ENCODE measurements at places on chromosomes 4 and X. TPM values are rescaled to one million over a fixed set of nuclear protein-coding genes. Genes with fewer than 3 reads are reported as not detected.
A peak's percentile ranks its signal among the peaks of the same experiment; 100 is the strongest.

Gene ARSJ
- 11.6 TPM for total RNA-seq

Gene RAB33A
- 0.39 TPM for total RNA-seq

Gene SLAIN2
- 58.0 TPM for total RNA-seq

Gene CFAP47
- 0.10 TPM for total RNA-seq

Gene ADH1A
- not detected for total RNA-seq

Gene MGST2
- total RNA-seq: 27.8 TPM

Gene F11
- total RNA-seq: not detected

DNA sequence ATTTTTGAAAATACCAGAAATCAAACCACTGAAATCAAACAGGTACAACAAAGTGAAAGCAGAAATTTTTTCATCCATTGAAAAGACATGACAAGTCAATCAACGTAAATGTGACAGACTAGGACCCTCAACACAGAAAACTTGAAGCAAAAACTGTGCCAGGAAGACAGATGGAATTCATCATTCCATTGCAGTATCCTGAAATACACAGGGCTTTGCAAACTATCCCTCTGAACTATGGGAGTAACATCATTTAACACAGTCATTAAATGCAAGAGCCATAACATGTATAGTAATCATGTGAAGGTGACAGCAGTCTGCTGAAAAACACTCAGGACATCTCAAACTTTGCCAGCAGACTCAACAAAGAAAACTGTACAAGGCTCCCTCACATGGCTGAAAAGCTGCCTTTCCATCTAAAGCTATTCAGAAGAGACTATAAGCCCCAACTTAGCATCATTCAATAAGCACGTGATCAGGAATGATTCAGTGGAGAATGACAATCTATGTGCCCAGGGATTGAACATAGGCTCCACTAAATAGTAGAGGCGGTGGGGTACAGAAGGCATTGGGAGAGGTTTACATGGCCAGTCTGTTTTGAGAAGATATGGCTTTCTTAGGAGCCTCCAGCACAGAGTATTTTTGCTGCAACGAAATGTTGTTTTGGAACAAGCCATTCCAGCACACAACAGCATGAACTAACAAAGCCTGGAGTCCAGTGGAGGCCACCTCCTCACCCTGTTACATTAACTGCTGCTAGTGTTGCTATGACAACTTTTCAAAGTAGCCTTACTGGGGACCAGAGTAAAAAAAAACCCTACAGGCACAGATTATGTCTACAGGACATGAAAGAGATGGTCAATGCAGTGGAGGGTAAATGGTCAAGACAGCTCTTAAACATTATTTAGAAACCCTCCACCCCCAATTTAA, 274.5 kb upstream of the NOCT start:
- peak; percentile 29 for DNase-seq

DNA sequence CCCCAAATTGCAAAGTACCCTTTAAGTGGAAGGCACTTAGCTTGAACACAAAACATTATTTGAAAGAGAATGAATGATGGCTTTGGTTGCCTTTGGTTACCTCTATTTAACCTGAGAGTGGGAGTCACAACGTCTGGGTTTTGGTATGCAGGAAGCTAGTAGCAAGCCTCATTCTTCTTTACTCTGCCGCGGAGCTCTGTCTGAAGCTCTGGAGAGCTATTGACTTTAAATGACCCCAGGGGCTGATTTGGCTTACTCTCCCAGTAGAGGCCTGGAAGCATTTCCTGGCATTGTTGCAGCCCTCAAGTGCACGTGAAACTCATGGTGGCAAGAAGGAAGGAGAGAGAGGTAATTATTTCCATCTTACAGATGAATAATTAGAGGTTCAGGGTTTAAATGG, 81.8 kb upstream of the MAGEA4 start:
- no peak for DNase-seq

GRCh38 chr4:1207603-1208265, 35.4 kb upstream of the SPON2 start:
- peak; percentile 61 for DNase-seq

- DNase-seq: peak; percentile 1
These were observed 14.3 kb downstream of the CBR4 start for GRCh38 chr4:168995537-168996295.

- no peak for DNase-seq
These were observed 1.5 kb downstream of the QRFPR start for GRCh38 chr4:121379276-121379675.

- no peak for DNase-seq
These were observed 26.0 kb downstream of the KIT start for GRCh38 chr4:54683616-54684346.

DNA sequence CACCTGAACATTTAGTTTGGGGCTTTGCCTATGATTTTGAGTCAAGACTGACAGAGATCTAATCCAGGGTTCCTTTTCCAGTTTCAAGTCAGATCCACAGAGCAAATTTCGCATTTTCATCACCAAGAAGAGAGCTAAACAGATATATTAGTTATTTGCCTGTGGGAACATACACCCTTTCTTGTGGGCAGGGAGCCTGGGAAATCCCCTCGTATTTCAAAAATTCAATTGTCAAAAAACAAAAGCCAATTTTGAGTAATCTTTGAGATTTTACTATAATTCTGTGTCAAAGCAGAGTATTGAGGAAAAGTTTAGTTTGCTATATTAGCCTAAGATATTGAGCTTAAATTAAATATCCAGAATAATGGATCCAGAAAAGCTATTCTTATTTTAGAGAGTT, 56.6 kb downstream of the AFM start:
- no peak for DNase-seq

DNA sequence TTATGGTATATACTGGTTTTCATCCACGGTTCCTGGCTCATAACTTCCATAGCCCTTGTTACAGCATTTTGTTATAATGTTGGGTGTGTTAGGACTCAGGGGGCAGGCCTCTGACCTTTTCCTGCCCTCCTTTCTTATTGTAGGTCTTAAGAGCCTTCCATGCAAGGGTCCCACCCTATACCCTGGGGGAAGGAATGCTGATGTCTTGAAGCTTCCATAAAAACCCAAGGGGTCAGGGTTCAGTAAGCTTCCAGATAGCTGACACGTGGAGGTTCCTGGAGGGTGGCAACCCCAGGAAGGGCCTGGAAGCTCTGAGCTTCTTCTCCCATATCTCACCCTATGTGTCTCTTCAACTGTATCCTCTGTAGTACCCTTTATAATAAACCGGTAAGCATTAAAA, 29.6 kb downstream of the ATP11C start:
- DNase-seq: no peak

DNA sequence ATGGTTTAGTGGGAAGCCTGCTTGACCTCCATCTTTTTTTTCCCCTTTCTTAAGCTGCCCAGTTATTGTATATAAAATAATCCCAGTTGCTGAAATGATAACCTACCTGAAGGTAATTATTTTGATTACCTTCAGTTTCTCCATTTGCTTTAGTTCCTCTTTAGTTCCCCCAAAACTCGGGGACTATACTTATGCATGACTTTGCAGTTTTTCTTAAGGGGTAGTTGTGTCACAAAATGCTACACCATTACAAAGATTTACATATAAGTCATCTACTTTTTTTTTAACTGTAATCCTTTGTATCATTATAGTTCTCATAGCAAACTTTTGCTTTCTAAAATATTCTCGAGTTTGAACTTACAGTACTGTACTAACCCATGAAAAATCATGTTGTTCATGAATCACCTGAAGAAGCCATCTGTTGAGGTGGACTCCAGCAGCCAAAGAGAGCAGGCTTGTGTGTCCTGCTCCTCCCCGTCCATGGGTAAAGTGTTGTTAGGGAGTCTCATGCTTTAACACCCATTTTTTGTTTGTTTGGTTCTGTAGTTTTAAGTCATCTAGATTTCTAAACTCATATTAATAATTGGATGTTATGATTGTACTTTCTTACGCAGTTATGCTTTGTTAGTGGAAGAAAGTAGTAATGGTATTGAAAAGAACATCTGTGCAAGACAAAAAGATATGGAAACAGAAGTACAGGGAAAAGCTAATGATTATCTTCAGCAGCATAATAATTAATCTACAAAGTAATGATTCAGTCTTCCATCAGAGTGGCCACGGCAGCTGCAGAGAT, 34.6 kb downstream of the HADH start:
- DNase-seq: no peak

DNA sequence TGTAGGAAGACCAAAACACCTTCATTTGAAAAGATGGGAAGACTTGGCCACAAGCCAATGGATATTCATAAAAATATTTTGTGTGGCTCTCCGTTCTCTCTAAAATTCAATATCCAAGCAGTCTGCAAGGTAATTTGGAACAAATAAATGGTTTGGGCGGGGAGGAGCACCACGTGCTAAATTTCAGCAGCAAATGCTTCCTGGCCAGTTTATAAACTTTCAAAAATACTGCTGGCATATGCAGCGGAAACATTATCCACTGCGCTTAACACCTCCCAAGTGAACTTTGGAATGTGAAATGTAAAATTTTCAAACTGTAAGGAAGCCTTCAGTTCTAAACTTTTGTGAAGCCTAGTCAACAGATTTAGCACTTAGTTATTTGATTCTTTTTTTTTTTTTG, 191.0 kb downstream of the NSUN7 start:
- DNase-seq: peak; percentile 71

DNA sequence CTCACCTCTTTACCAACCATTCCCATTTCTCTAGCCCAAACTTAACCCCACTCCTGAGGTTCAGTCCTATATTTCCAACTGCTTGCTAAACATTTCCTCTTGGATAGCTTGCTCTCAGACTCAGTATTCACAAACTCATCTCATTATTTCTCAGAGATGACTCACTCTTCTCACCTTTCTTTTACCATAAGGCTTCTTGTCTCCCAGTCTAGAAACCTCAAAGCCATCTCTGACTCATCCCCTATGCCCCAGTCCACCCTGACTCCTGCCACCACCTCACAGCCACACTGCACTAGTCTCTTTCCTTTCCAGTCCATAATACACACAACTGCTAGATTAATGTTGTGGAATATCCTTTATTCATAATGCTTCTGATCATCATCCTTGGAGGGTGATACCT, 4.8 kb downstream of the FRMPD3 start:
- no peak for DNase-seq

- peak; percentile 87 for DNase-seq
These were observed 97.6 kb upstream of the C1GALT1C1 start for GRCh38 chrX:120727452-120727851.

GRCh38 chrX:152866386-152866785, 31.5 kb upstream of the ZNF185 start:
- DNase-seq: no peak

- DNase-seq: no peak
These were observed 270.9 kb downstream of the SPRY1 start for GRCh38 chr4:123667496-123667895.

DNA sequence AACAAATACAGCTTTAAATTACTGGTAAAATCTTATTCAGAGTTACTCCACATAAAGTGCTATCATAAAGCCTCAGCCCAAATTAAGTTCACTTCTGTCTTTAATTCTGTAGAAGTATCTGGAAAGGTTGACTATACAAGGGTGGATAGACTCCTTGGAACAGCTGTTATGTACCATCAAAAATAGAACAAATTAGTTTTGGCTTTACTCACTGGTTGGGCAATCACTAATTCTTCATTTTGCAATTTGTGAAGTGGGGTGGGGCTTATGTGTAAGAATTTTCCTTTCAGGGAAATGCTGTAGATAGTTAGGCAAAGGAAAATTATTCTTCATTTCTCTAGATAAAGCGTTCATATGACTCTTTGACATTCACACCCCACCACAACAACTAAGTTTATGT, 7.8 kb downstream of the DIAPH2 start:
- DNase-seq: no peak

DNA sequence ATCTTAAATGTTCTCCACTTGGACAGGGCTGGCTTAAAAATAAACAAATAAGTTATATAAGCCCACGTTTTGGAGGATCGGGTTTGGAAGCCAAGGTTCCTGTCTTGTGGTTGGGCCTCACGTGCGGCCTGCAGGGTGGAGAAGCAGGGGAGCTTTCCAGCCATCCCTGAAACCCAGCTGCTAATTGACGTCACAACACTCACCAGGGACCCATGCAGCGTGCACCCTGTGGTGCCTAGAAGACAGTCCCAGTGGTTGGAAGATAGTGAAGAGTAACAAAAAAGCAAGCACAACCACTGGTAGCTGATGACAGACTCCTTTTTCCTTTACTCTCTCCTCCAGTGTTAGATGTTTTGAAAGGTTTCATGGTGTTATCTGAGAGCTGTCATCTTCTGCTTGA, 142.0 kb upstream of the RBPJ start:
- DNase-seq: no peak

GRCh38 chrX:67544281-67545035, 637 bp downstream of the AR start:
- DNase-seq: no peak

GRCh38 chr4:81736324-81736723, 264.6 kb upstream of the RASGEF1B start:
- DNase-seq: no peak
